ENCODE measurements at places on chromosomes 16 and 17.

- DNase-seq = no peak
Observed at GRCh38 chr17:79983456-79983855, 52.2 kb downstream of the TBC1D16 start.

DNA sequence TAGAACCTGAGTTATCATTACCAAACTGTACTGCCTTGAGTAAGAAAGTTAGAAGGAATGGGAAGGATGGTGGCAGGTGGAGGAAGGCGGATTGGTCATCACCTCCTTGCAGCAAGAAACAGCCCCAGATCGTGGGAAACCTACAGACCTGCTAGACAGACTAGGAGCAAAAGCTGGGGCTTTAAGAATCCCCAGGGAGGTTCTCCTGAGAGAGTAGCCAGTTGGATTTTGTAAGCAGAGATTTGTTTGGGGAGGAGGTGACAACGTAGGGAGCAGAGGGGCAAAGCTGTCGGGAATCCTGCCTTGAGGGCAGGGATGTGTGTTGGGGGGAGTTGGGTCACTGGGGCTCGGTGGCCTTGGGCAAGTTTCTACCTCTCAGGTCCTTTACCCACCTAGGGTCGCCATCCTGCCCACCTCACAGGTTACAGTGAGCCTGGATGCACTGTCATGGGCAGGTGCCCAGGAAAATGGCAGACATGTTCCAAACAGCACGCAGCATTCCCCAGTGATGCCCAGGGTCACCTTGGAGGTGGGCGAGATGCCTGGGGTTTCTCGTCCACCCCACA lies 49.2 kb upstream of the STH start:
- no peak for DNase-seq

DNA sequence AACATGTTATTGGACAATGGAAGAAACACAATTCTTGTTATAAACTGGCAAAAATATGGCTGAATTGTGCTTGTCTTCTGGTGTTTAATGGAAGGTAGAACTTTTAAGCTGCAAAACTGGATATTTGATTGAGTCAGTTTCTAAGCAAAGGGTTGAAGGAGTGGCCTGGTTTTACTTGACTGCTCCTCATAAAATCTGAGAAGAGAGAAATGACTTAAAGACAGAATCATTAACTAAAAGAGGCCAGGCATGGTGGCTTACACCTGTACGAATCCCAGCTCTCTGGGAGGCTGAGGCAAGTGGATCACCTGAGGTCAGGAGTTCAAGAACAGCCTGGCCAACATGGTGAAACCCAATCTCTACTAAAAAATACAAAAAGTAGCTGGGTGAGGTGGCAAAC lies 770.7 kb downstream of the CDH11 start:
- no peak for DNase-seq

GRCh38 chr17:77318491-77319210 lies 177.9 kb downstream of the SEC14L1 start:
- no peak for DNase-seq

DNA sequence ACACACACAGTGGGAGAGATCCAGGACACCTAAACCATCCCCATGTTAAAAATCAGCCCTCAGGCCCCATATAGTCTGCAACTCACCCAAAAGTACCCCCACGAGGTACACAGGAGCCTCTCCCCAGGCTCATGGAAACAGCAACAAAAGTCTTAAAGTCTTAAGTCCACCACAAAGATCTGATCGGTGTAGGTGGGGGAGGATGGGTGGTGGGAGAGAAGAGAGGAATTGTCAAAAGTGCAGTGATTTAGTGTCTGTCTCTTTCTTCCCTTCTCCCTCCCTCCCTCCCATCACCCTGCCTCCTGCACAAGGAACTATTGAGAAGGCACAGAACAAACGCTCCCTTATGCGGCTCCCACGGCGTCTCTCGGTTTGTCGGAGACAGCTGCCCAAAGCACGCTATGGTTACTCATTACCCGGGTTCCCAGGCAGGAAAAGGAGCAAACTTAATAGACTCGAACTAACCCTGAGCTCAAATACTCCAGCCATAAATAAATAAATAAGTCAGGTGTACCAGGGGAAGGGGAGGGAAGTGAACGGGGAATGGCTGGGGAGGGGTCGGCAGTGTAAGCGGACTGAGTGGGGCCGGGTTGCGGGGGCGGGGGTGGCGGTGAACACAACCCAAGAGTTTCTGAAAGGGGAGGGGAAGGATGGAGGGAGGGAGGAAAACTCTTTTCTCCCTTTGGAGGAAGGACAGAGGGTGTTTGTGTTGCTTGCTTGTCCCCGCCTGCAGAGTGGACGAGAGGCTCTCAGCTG lies 477.4 kb downstream of the SLC39A11 start:
- DNase-seq = no peak

GRCh38 chr17:33154869-33155455 lies 138.1 kb downstream of the ASIC2 start:
- DNase-seq = no peak

DNA sequence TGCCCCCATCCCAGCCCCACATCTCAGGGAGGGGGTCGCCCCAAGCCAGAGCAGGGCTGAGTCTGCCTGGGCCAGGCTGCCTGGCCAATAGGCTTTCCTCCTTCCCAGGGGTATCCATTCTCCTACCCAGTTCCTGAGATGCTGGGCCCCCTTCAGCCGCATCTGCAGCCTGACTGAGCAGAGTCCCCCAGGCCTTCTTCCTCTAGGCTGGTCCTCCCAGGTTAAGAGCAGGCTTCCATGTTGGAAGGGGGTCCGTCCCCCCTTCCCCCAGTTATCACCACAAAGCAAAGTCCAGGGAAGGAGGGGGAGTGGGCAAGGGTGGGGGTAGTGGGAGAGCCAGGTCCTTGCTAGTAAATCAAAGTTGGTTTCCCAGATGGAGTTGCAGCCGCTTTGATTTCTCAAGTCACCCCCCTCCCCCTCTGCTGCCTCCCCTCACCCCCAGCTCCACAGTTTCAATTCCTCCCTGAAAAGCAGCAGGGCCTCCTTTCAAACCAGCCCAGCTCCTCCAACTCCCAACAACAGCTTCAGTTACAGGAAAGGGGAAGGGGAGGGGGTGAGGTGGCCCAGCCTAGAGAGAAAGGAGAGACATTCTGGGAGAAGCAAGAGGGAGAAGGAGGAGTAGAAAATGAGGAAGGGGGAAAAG lies 9.5 kb upstream of the FZD2 start:
- DNase-seq = no peak

GRCh38 chr17:9226794-9227135 lies 205.5 kb downstream of the NTN1 start:
- no peak for DNase-seq

DNA sequence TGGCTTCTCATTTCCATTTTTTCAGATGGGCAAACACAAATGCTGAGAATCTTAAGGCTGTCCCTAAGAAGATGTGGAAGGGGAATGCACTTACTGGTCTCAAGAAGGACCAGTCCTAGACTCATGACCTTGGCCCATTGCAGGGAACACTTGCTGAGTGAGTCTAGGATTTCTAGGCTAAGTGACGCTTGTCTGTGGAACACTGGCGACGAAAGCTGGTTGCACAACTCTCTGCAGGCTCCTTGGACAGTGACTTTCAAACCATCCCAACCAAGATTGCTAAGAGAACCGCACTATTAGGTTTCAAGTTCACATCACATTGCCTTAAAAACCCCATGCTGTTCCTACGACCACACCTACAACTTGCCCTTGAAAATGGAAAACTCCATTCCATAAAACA lies 174.1 kb downstream of the AXIN2 start:
- no peak for DNase-seq

GRCh38 chr17:40366861-40367518 lies 2.5 kb upstream of the GJD3 start:
- no peak for DNase-seq

DNA sequence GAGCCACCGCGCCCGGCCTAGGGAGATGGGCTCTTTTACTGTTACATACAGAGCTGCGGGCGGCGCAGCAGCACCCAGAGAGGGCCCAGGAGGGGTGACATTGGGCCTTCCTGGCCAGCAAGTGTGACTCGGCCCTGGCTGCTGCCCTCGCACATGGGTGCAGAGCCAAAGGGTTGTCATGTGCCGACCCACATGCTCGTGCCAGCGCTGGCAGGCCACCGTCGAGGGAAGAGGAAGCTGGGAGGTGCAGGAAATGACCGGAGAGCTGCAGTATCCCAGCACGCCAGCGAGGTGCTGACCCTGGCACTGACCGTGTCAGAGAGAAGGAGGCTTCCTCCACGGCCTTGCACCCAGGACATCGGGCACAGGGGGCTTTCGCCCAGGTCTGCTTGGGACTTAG lies 8.0 kb downstream of the ENDOV start:
- no peak for DNase-seq

- no peak for DNase-seq
Observed at GRCh38 chr17:63452046-63452961, 6.2 kb upstream of the CYB561 start.

DNA sequence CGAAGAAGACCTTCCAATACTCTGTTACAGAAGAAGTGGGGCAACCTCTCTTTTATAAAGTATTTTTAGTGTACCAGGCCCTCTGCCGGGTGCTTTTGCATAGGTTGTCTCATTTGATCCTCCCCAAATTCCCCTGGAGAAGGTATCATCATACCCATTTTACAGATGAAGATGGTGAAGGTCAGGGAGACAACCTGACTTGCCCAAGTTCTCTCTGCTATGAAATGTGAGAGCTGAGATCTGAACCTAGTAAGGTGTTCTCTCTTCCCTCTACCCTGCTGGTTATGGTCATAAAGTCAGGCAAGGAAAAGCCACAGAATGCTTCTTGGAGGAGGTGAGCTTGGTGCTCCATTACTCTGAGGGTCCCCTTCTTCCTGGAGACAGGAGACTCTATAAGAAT lies 28.1 kb upstream of the HERPUD1 start:
- no peak for DNase-seq

GRCh38 chr16:87581857-87582215 lies 20.5 kb upstream of the JPH3 start:
- DNase-seq = no peak

GRCh38 chr17:43356999-43357398 lies 41.8 kb upstream of the ARL4D start:
- no peak for DNase-seq

DNA sequence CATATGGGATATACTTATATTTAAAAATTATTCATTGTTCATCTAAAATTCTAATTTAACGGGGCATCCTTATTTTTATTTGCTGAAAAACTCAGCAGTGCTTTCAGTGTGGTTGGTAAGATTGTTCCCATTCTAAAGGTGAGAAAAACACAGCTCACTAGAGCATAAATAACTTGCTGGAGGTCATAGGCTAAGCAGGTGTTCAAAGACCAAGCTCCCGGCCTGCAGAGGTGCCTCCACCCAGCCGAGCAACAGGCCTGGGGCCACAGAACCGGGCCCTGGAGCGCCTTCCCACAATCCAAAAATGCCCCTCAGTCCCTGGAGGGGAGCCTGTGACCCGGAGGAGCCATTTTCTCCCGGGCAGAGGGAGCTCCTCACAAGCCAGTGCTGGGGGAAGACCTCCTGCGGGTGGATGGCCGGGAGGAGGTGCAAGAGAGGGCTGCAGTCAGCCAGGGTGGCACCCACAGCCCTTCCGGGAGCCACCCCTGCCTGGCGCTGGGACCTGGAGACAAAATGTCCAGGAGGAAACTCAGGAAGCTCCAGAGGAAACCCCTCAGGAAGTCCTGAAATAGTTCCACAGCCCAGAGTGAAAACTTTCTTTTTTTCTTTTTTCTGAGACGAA lies 14.7 kb downstream of the ABR start:
- DNase-seq = no peak

DNA sequence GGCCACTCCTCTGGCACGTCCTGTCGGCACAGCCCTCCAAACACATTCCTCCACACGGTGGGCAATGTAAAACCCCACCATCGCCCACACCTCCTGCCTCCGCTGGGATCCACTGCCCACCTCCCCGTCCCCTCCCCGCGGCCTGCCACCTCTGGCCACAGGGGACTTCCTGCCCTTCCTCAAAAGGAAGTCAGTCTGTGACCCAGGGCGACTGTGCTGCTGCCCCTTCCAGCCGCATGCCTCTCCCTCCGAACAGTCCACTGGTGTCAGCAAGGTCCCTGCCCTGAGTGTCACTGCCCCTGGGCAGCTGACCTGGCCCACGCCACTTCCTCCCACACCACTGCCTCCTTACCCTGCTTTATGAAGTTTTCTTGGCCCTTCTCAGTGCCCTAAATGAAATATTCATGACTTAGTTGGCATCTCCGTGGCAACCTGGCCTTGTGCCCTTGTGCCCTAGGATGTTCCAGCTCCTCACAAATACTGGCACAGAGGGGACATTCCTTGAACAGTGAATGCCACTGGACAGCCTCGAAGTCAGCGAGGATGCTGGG lies 2.0 kb downstream of the PLD6 start:
- DNase-seq = no peak

DNA sequence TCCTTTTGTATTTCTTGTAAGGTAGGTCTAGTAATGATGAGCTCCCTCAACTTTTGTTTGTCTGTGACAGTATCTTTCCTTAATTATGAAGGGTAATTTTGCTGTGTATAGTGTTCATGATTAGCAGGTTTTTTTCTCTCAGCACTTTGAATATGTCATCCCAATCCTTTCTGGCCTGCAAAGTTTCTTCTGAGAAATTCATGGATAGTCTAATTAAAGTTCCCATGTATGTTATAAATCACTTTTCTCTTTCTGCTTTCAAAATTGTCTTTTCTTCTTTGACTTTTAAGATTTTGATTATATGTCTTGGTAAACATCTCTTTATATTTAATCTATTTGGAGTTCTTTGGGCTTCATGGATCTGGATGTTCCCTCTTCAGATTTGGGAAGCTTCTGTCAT lies 54.3 kb upstream of the ZKSCAN2 start:
- no peak for DNase-seq

DNA sequence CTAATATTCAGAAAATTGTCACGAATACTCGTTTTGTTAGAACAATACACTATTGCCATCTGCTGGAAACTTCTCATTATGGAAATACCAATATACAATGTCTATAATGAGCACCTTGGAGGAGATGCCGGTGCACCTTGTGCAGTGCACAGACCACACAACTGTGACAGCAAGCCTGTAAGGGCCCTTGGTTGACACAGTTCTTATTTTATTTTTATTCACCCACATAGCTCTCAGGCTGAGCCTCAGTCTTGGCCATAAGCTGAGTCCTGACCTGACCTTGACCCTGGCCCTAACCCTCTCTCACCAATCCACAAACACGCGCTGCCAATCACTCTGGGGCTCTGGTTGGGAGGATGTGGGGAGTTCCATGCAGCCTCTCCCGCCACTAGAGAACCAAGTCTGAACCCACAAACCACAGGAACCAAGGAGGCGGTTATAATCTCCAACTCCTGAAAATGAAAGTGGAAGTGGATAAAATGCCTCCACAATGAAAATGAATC lies 7.6 kb downstream of the AIPL1 start:
- no peak for DNase-seq

DNA sequence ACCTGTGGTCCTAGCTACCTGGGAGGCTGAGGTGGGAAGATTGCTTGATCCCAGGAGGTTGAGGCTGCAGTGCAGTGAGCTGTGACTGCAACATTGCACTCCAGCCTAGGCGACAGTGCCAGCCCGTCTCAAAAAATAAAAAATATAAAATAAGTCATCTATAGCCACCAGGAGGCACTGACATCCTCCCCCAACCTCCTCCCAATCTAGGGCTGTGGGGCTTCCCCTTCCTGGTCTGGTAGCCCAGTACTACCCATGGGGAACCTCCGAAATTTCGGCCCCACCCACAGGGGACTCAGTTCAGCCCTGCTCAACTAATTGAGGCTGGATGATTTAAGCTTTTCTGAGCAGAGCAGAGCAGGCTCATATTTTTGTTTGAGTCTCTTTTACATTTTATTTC lies 3.2 kb downstream of the ZSCAN10 start:
- DNase-seq = peak; percentile 48
